ENCODE measurements at places on chromosomes 4 and X.

- DNase-seq: no peak
Observed at GRCh38 chrX:40663078-40663740, 15.8 kb upstream of the CXorf38 start.

GRCh38 chrX:69221239-69222102 is 56.2 kb upstream of the PJA1 start:
- no peak for DNase-seq

- no peak for DNase-seq
Observed at GRCh38 chrX:136186023-136186413, 38.7 kb downstream of the FHL1 start.

DNA sequence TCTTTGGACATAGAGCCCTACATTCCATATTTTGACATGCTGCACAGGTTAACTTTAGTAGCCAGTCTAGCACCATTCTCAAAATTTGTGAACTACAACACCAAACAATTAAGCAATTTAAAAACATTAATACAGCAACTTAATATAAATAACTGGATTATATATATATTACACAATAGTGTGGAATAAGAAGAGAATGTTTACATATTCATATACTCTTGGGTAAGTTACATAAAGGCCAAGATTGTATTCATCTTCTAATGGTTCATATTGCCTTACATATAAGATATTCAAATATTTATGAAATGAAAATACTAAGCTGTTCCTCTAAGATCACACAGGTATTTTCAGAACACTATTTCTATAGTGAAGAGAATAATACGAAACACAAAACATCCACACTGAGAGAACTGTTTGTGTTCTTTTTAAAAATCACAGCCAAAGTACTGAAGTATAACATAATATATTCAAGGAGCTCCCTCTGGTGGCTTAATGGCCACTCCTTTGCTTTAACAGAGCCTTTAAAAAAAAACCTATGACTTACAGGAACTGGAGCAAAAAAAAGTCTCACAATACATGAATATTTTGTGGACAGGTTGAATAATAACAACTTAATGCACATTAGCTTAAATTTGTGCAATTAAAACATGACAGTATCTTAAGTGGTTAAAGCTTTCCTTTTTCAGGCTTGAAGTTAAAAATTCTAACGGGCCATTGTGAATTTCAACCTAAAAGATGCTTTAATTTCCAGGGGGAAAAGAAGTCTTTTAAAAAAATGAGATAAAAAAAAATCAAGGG is 46.2 kb downstream of the NEK1 start:
- peak; percentile 29 for DNase-seq

GRCh38 chrX:10841579-10841978 is 221.2 kb upstream of the MID1 start:
- no peak for DNase-seq

GRCh38 chr4:55440786-55441185 is 45.0 kb downstream of the TMEM165 start:
- no peak for DNase-seq

DNA sequence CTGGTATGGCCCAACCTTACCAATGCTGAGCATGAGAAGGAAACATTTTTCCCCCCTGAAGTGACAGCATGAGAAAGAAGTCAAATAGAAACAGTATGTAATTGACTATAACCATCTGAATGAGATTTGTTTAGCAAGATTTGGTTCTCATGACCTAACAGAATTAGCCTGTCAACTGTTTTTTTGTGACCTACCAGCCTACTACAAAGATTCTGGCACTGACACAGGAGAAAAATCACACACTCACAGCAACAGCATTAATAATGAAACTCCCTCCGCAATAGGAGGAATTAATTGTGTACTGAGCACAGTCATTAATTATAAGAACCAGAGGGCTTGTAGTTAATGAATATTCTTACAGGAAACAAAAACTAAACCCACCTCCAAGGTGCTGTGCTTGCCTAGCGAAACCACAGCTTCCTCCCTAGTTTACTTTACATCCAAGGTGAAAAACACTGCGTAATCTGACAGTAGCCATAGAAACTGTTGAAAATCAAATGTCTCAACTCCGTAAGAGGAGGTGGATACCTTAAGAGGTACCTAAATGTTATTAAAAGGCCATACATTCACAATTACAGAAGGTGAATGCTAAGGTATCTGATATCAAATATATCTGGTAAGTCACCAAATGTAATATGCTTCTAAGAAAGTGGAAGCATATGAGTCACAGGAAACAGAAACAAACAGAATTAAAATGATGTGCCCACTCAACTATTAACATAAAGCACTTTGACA is 34.9 kb downstream of the MMRN1 start:
- no peak for DNase-seq

DNA sequence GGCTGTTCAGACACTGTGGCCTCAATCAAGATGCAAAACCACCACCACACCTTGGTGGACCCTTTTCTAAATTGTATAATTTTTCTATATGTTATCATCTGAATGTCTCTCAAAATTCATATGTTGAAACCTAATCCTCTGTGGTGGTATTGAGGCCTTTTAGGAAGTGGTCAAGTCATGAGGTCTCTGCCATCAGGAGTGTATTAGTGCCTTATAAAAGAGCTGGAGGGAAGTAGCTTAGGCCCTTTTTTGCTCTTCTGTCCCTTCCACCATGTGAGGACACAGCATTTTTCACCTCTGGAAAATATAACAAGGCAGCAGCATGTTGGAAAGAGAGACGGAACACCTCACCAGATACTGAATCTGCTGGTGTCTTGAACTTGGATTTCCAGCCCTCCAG is 30.5 kb upstream of the DKK2 start:
- no peak for DNase-seq

GRCh38 chr4:41297832-41298231 is 41.1 kb downstream of the UCHL1 start:
- DNase-seq: no peak

DNA sequence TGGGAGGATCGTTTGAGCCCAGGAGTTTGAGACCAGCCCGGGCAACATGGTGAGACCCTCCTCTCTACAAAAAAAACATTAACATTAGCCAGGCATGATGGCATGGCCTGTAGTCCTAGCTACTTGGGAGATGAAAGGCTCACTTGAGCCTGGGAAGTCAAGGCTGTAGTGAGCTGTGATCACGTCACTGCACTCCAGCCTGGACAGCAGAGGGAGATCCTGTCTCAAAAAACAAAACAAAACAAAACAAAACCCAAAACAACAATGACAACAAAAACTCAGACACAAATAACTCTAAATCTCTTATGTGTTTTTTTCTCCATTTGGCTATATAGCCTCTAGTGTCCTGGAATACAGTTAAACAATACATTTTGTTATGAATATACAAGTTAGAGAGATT is 127.3 kb upstream of the STK26 start:
- DNase-seq: no peak

- no peak for DNase-seq
Observed at GRCh38 chr4:108702960-108703359, 52.6 kb downstream of the OSTC start.

- no peak for DNase-seq
Observed at GRCh38 chrX:143994206-143994605, 110.3 kb downstream of the UBE2NL start.

GRCh38 chr4:32858971-32859370 is 2138.8 kb downstream of the PCDH7 start:
- no peak for DNase-seq

- DNase-seq: no peak
Observed at GRCh38 chrX:2176733-2177132, 324.0 kb downstream of the DHRSX start.

- DNase-seq: no peak
Observed at GRCh38 chrX:139213241-139213709, 317.3 kb upstream of the F9 start.

- no peak for DNase-seq
Observed at GRCh38 chr4:187215438-187215837, 491.8 kb upstream of the FAT1 start.

DNA sequence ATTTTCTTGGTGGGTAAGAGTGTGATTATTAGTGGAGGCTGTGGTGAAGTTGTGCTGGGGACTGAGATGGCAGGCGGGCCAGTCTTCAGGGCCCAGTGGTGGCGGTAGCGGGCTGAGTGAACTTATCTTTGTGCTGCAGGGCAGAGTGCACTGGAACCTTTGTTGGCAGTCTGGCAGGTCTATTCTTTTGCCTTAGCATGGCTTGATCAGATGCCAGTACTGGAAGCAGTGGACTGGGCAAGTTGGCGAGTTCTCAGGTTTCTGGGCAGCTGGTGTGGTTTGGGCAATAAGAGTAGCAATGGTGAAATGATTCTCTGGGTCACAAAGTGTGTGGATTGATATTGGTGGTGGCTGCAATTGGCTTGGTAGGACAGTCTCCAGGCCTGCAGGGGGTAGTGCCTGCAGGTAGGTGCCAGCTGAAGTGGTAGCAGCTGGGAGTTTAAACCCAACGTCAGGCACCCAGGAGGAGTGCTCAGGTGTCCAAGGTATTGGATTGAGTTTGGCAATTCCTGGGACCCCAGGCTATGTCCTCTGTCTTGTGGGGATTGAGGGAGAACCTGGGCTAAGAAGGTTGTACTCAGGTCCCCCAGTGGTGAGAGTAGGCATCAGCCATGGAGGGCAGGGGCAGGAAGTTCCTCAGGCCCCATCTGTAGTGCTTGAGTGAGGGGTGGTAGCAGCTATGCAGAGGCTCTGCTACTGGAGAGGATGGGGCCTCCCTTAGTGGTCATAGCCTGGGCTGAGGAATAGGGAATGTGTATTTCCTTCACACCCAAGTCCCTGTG is 34.9 kb upstream of the SLC25A14 start:
- DNase-seq: no peak
